ENCODE measurements at places on chromosomes 13 and 19. TPM values are rescaled to one million over a fixed set of nuclear protein-coding genes. Genes with fewer than 3 reads are reported as not detected.

- peak; percentile 40 for DNase-seq
Measured at GRCh38 chr19:35107545-35107944, 8.1 kb upstream of the FXYD3 start.

Gene TUBB4A
- total RNA-seq, result 6.5 TPM

DNA sequence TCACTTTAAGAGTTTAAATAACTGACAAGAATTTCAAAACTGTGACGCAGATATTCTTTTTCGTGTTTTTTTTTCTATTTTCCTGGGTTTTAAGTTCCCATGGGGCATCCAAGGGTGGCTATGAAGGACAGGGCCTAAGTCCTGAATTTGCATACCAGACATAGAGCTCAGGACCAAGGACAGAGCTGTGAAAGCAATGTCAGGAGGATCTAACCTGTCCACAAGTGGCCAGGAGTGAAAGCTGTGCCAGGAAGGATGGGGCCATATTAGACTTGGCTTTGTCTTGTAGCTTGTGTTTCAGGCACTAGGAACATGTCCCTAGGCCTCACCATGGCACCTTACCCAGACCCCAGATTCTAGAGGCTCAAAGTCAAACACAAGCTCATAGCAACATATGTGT, 289.4 kb upstream of the MIR17HG start:
- DNase-seq, result no peak

Gene GFY
- total RNA-seq, result not detected

Gene NUMBL
- 10.8 TPM for total RNA-seq

- no peak for DNase-seq
Measured at GRCh38 chr13:113907635-113908617, 44.0 kb upstream of the GAS6 start.

GRCh38 chr13:61045251-61045650, 370.4 kb downstream of the PCDH20 start:
- no peak for DNase-seq

DNA sequence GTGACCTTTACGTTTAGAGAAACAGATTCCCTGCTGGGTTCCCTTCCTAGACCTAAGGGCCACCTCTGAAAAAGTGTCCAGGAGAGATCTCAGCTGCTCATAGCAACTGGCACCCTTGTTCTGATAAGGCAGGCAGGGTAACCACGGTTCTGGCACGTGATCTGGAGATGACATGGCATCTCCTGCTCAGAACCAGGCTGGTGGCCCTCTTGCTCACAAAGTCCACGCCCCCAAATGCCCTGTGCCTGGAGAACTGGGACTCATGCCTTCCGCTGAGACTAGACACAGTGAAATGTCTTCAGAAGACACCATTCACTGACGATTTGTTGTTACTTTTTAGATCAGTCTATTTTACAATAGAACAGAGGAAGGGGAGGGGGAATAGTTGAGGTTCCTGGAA, 174.1 kb downstream of the ZNF536 start:
- no peak for DNase-seq

- no peak for DNase-seq
Measured at GRCh38 chr13:111901267-111901915, 165.6 kb upstream of the SOX1 start.

Gene NKPD1
- 0.07 TPM for total RNA-seq

GRCh38 chr13:99416411-99417121, 84.7 kb upstream of the TM9SF2 start:
- DNase-seq, result no peak

Gene KHSRP
- 73.6 TPM for total RNA-seq

DNA sequence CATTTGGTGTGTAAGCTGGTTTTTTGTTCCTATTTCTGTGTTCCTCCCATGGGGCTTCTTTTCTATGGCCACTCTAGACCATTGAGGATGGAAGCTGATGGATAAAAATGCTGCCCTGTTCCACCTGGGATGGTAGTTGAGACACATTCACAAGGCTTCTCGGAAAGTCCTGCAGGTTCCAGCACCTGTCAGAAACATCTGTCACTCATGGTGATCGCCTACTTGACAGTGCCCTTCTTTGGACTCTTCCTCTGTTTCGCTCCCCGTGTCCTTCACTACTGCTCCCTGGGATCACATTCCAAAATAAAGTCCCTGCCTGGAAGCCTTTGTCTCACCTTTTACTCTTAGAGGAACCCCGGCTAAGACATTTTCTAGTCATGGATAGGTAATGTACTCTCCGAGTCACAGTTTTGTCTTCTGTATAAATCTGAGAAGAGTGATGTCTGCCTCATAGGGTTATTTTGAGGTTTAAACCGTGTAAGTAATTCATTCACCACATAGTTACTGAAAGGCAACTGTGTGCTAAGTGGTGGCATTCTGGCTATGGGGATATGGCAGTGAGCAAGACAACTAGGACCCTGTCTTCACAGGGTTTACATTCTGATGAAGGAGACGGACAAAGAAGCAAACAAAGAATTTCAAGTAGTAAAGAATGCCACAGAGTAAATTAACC, 21.0 kb downstream of the UBAC2 start:
- DNase-seq, result no peak

DNA sequence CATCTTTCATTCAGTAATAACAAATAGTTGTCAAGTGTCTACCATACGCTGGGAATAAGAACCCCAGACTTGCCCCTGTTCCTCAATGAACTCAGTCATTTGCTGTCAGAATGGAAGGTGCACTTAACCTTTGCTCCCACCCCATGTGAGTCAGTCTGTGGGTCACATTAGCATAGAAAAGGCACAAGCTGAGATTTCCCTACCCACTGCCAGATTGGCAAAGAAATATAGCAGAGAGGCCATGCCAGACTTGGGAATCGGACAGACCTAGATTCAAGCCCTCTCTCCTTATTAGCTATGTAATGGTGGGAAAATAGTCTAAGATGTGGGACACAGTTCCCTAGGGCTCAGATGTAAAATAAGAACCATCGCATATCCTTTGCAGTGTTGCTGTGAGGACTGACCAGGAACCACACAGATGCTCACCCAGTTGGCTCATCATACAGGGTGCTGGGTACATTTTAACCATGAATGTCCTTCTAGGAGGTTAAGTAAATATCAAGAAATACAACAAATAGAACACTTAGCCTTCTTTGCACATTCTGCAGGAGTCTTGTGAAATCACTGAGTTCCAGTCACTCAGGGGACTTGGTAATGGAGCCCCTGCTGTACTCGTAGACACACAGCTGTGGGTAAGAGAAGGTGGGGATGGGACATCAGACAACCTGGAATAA, 218.2 kb downstream of the FGF14 start:
- no peak for DNase-seq

Gene ACP7
- total RNA-seq, result 0.32 TPM

GRCh38 chr13:42906257-42906656, 85.8 kb downstream of the EPSTI1 start:
- DNase-seq, result no peak

Gene ZNF681
- not detected for total RNA-seq

- DNase-seq, result no peak
Measured at GRCh38 chr19:4715529-4716221, 8.0 kb downstream of the DPP9 start.

Gene CTXN1
- 1.7 TPM for total RNA-seq

- DNase-seq, result no peak
Measured at GRCh38 chr13:73580513-73581267, 521.9 kb downstream of the KLF5 start.

- no peak for DNase-seq
Measured at GRCh38 chr19:7550987-7551761, 15.7 kb downstream of the PNPLA6 start.

GRCh38 chr19:16820056-16820455, 9.1 kb upstream of the SIN3B start:
- no peak for DNase-seq

Gene FCER2
- total RNA-seq, result not detected

- DNase-seq, result no peak
Measured at GRCh38 chr19:4051175-4052101, 15.3 kb downstream of the ZBTB7A start.

Gene LGALS14
- total RNA-seq, result not detected

DNA sequence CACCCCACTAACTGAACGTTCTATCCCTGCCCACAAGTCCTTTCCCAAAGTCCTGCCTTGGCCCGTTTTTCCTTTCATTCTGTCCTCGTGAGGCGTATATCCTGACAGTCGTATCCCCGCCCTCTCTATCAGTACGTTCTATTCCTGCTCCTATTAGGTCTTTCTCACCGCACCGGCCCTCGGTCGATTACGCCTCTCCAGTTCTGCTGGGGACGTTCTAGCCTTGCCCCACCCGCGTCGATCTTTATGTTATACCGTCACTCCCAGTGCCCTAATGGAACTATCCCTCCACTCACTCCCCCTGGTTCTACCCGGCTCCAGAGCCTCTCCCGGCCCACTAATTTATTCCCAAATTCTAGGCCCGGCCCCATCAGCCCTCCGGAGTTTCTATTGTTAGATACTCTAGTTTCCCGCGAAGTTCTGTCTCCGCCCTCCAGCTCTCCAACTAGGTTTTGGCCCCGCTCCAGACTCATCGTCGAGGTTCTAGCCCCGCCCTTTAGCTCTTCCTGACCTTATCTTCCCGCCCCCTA, 2.0 kb downstream of the PLAUR start:
- no peak for DNase-seq

Gene FXYD1
- not detected for total RNA-seq

DNA sequence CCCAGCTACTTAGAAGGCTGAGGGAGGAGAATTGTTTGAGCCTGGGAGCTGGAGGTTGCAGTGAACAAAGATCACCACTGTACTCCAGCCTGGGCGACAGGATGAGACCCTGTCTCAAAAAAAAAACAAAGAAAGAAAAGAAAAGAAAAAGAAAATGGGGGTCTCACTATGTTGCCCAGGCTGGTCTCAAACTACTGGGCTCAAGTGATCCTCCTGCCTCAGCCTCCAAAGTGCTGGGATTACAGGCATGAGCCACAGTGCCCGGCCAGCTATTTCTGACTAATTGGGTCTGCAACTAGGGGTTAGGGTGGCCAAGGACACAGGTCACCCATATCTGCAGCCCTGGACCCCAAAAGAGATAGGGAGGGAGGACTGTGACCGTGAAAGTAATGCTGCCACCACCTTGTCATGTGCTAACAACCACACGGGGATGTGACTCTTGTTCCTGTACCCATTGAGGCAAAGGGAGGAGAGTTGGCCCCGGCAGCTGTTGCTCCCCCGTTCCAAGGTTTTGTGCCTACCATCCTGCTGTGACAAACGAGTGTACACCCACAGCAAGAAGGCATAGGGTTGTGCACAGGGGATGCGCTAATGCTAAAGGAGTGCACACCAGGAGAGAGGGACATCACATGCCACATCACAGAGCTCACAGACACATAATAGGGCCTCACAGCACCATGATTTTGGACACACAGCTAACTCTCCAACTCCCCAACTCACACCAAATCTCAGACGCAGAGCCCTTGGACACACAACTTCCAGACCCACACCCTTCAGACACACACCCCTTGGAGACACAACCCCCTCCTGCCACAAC, 619 bp downstream of the MEF2B start:
- DNase-seq, result no peak

DNA sequence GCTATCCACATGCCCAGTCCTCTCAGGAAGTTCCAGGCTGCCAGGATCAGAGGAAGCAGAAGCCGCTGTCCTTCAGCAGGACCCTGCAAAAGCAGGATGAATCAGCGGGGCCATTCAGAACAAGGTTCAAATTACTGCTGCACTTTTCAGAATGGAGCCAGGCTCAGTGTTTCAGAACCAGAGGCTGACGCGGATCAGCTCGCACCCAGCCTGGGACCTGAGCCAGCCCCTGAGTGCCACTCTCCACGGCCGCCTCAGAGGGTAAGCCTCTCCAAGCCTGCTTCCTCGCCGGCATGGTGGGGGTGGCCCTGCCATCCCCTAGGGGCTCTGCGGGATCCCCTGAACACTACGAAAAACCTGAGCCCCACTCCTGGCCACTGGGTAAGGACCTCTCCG, 24.7 kb downstream of the RASA3 start:
- DNase-seq, result no peak

- no peak for DNase-seq
Measured at GRCh38 chr13:32278426-32278825, 36.7 kb downstream of the ZAR1L start.

Gene PRX
- 2.6 TPM for total RNA-seq

All from NCI-H460 (cell line).